ENCODE measurements at places on chromosomes 5 and 9.

GRCh38 chr9:99172124-99173091 lies 49.3 kb downstream of the ALG2 start:
- no peak for DNase-seq

DNA sequence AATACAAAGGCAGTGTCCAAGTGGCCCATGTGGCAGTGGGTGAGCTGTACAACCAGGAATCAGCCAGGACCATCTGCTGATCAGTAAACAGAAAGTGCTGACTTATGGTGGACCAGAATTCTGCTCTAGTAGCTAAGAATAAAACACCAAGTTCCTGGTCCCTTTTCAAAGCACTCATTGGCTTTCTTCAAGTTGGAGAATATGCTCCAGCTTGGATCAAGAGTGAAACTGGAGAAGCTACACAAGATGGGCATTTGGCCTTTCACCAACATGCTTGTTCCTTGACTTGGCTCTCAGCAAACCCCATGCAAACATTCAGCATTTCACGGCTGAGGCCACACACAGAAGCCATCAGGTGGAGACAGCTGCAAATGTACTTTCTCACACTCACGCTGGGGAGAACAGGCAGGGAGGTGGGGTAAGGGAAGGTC lies 32.1 kb downstream of the MARCHF3 start:
- DNase-seq, result no peak

DNA sequence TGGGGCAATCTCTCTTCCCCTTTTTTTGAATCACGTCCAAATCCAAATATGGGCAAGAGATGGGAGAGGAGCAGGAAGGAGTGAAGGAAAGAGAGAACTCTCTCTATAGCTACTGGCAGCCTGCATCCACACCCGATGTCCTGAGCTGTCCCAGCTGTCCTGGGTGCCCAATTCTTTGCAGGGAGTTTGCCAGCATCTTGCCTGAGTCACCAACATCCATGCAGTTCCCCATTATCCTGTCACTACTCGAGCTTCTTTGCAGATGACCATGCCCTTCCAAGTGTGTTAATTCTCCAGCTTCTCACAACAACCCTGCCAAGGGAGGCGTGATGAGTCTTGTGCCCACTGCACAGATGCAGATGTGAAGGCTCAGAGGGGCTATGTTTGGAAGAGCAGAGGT lies 127.1 kb downstream of the NSG2 start:
- DNase-seq, result no peak

DNA sequence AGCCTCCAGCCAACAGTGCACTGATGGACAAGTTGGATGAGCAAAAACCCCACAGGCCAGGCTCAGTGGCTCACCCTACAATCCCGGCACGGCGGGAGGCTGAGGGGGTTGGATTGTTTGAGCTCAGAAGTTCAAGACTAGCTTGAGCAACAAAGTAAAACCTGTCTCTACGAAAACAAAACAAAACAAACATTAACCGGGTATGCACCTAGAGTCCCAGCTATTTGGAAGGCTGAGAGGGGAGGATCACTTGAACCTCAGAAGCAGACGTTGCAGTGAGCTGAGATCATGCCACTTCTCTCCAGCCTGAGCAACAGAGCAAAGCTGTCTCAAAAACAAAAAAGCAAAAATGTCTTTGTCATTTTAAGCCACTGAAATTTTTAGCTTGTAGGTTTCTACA lies 55.1 kb upstream of the DMRT1 start:
- no peak for DNase-seq

DNA sequence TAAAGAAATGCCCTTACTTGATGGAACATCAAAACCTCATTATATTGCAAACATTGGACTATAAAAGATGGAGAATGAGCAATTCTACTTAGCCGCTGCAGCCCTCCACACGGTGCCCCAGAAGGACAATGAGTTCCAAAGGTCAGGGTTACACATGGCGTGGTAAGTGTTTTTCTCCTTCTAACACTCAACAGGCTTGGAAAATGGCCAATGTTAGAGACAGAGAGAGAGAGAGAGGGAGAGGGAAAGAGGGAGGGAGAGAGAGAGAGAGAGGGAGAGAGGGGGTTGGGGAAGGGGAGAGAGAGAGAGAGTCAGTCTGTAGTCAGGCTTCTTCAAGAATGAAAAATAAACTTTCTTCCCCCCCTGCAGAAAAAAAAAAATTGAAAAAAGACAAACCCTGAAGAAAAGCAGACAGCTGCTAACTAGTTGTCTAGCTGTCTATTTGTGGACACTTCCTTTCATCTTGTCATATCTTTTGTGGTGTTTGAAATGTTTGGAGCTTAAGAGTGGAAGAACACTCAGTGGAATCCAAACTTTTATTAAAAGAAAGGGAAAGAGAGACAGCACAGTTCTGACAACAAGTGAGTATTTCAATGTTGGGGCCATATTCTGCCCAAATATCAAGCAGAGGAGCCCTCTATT lies 324.8 kb downstream of the TMEM38B start:
- no peak for DNase-seq

DNA sequence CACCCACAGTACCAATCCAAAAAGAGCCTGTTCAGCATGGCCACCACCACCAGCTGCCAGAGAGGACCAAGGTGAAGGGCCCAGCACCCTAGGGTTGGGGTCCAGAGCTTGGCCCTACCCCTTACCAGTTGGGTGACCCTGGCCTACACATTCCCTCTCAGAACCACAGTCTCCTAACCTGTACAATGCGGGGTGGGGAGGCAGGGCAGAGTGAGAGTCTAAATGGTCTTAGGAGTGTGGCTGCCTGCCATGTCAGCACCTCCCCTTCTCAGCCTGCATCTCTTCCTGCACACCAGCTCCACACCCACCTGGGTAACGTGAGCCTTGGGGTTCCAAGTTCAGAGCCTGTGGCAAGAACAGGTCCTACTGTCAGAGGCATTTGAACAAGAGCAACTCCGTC lies 92.2 kb downstream of the C5orf15 start:
- no peak for DNase-seq

GRCh38 chr5:111735583-111736270 lies 21.3 kb downstream of the NREP start:
- DNase-seq, result no peak

DNA sequence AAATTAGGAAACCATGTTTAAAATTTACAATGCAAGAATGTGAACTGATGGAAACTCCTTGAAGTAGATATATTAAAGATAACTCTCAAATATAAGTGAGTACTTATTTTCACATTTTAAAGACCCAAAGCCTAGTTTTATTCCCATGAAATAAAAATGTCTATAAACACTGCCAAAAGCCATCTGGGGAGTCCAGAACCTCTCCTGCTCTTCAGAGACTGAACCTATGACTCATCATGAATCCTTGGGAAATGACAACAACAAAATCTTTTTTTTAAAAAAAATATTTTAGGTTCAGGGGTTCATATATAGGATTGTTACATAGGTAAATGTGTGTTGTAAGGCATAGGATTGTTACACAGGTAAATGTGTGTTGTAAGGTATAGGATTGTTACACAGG lies 33.8 kb upstream of the FYB1 start:
- no peak for DNase-seq

DNA sequence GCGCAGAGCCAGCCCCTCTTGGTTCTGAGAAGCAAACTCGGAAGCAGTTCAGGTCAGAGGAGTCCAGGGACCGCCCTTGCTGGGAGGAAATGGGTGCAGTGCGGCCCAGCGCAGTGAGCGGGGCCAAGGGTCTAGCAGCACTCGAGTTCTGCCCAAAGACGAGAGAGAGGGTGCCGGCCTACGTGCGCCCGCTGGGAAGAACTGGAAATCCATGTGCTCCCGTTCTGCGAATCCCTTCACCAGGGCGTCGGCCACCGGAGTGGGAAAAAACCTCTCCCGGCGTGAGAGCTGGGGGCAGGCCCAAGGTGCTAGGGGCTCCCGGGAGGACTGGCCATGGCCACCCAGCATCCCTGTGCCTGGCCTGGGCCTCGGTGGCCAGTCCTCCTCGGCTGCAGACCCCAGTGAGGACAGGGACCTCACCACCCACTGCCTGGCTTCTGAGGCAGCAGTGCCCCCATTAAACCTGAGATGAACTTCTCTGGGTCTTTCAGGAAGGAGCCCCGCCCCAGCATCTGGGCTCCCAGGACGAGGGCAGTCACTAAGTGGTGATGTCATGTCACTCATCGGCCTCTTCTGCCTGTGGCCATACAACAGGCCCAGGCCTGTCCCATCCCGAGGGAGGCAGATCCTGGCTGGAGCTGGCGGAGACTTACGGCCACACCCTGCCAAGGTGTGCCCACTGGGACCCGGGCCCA lies 10.6 kb downstream of the TMEM250 start:
- no peak for DNase-seq

DNA sequence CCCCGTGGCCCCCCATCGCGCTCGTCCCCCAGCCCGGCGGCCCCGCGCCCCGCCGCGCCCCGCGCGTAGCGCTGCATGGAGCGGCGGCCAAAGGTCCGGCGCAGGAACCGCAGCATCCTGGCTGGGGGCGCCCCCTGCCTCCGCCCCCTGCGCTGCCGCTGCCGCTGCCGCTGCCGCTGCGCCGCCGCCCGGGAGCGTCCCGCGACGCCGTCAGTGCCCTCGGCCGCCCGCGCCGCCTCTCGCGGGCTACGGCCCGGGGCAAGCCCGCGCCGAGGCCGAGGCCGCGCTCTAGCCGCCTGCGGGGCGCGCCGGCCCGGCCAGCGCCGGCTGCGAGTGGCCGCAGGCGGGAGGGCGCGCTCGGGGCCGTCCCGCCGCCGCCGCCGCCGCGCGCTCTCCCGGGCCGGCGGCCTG lies 523 bp downstream of the EPB41L4B start:
- no peak for DNase-seq

DNA sequence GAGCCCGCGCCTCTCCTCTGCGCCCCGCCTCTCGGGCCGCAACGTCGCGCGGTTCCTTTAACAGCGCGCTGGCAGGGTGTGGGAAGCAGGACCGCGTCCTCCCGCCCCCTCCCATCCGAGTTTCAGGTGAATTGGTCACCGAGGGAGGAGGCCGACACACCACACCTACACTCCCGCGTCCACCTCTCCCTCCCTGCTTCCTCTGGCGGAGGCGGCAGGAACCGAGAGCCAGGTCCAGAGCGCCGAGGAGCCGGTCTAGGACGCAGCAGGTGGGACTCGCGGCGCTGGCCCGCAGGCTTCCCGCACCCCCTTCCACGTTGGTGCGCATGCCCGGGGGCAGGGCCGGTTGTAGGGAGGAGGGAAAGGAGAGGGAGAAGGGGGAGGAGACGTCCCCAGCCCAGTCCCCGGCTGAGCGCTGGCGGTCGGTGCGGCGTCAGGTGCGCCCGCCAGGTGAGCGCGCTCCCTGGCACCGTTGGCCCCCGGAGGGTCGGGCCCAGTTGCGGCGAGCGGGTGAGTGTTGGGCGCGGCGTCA lies at the start of gene OCLN:
OCLN (plus strand) TSS at position 400 of the 532 bp plus-strand sequence. CDS start 11,455 bp downstream, outside the sequence.
- DNase-seq, result no peak

- no peak for DNase-seq
Measured at GRCh38 chr5:17355586-17356346, 138.3 kb downstream of the BASP1 start.

DNA sequence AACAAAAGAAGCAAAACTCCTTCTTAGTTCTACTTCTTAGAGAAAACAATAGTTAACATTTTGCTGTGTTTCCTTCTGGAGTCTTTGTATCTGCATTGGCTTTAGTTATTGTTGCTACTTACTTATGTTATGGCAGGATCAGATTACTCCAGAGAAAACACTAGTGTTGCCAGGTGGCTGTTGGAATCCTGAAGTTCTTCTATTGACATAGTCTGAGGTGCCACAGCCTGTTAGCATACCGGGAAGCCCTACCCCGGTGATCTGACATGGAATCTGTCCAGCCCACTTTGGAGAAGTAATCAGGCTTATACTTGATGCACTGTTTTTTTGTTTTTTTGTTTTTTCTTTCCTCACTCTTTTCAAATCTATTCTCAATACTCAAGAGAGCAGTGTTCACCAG lies 68.5 kb upstream of the CEP78 start:
- no peak for DNase-seq

GRCh38 chr5:53575101-53575500 lies 14.7 kb downstream of the NDUFS4 start:
- no peak for DNase-seq

All from activated CD8-positive, alpha-beta memory T cell treated with anti-CD3 and anti-CD28 coated beads for 4 hours (primary cell).